Right ventricle myocardium superior (tissue), 1 donor: ENCODE measurements at places on chromosomes 4 and X. TPM values are rescaled to one million over a fixed set of nuclear protein-coding genes. Genes with fewer than 3 reads are reported as not detected.

DNA sequence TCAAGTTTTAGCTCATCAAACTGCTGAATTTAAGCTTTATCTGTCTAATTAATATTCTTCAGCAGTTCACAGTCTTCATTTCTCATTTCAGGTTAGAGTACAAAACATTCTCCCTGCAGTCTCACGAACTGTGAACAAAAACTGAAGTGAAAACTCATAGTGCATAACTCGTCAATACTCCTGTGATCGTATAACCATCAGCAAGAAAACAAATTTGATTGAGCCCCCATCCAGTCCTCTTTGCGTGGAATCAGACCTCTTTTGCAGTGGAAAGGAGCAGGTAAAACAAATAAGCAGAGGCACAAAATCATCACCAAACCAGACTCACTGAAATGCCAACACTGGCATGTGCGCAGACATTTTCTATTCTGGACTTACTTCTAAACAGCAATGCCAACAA, 12.7 kb downstream of the ADAM29 start:
- DNase-seq, result no peak

DNA sequence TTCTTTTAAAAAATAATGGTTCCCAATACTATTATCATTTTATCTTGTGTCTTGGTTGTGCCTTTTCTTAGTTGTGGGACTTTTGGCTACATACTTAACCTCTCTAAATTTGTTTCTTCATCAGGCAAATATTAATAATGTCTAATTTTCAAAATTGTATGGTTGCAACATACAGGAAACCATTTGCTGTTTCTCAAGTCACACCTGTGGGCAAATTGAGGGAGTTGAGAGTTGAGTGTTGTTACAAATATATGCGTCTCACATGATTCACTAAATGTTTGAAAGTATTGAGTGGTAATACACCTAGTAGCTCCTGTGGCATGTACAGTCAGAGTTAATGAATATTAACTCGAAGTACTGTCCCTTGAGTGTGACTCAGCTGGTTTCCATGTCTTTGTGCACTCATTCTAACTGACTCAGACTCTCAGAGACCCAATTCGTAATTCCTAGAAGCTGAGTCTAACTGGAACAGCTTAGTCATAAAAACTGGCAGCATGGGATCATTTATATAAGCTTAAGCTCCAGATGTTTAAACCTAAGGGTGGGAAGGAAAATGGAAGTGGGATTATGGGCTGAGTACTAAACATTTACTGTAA, 802.4 kb downstream of the TRIML1 start:
- no peak for DNase-seq

- DNase-seq, result no peak
Measured at GRCh38 chrX:102833136-102833535, 103.9 kb upstream of the RAB40AL start.

- DNase-seq, result no peak
Measured at GRCh38 chr4:29538889-29539646, 1181.1 kb upstream of the PCDH7 start.

DNA sequence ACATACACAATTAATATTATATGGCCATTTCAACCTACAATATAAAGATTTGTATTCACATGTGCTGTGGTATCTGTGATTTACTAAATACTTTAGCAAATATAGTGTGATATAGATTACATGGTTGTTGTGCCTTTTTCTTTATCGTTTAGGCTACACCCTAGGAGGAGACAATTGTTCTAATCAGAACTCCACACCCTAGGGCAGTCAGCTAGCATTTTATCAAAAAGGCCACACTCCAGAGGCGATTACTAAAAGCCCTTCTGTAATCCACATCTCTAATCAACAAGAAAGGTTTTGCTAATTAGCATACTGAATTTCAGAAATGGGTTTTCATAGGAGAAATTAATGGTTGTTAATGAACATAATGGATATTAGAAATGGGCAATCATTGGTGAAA, 319.5 kb upstream of the NOCT start:
- no peak for DNase-seq

DNA sequence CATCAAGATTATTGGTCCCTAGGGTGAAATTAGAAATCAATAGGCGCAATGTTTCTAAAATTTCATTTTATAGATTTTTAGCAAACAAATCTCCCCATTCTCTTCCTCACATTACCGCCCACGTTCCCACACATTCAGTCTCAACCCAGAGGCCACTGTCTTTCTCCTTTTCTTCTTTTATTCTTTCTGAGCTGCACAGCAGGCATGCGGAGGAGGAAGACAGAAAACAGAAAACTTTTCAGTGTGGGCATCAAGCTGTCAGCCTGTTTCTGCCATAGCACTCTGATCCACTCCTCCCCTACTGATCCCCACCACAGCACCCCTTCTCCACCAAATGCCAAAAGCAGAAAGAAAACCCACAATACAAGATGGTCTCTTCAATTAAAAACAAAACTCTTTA, 94.8 kb upstream of the ADAMTS3 start:
- no peak for DNase-seq

GRCh38 chr4:53557669-53558064, 33.6 kb downstream of the LNX1 start:
- DNase-seq, result no peak

- DNase-seq, result no peak
Measured at GRCh38 chr4:25859429-25860148, 3.2 kb downstream of the SEL1L3 start.

- no peak for DNase-seq
Measured at GRCh38 chrX:129472116-129472515, 51.2 kb downstream of the SMARCA1 start.

DNA sequence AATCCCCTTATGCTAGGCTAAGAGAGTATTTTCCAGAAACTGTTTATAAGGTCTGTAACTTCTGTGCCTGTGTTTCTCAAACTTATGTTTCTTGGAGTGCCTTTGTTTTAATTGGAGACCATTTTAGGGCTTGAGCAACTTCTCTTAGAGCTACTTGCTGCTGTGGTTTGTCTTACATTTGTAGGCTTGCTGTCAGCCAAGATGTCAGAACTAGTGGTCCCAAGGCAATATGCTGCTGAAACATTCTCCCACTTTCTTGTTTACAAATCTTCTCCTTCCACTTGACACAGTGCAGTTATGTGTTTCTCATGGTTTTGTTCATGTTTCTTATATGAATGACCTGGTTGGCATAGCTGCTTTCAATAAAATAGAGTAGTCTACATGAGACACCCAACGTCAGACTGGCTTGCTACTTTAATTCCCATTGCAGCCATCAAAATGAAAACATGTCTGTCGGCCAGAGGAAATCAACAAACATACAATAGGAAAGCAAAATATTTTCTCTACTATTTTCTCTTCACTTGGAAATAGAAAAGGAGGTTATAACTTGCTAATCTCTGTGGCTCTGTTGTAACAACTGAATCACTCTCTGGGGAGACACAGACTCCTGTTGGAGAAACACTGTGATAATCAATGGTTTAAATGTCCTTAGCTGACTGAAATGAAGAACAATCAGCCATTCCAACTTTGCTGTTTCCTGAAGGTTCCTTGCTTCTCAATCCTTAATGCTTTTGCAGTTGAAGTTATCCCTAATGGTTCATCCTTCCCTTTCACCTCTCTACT, 426.4 kb downstream of the PDGFC start:
- DNase-seq, result no peak

GRCh38 chr4:38948551-38948950, 80.9 kb downstream of the FAM114A1 start:
- no peak for DNase-seq

GRCh38 chr4:27534488-27534887, 673.8 kb downstream of the STIM2 start:
- no peak for DNase-seq

- DNase-seq, result no peak
Measured at GRCh38 chr4:83996254-83996653, 460.3 kb downstream of the GPAT3 start.

GRCh38 chrX:259692-260355, 21.4 kb upstream of the PLCXD1 start:
- no peak for DNase-seq

GRCh38 chrX:8987672-8988250, 46.2 kb downstream of the FAM9B start:
- no peak for DNase-seq

DNA sequence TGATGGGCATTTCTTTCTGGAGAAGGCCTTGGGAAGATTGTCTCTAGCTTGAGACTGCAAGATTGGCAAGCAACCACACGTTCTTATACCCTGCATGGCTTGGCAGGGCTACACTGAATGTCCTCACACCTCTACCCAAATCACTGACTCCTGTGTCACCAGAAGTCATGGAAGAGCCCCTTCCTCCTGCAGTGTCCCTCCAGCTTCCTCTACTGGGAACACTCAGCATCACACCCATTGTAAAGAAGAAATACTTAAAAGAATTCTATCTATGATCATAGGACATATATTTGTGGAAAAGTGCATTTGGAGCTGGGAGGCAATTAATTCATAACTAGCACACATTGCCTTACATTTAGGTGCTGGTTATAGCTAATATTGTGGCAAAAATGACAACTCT, 113.1 kb downstream of the CCSER1 start:
- DNase-seq, result no peak

GRCh38 chr4:83388313-83388676, 53.6 kb upstream of the HPSE start:
- no peak for DNase-seq

DNA sequence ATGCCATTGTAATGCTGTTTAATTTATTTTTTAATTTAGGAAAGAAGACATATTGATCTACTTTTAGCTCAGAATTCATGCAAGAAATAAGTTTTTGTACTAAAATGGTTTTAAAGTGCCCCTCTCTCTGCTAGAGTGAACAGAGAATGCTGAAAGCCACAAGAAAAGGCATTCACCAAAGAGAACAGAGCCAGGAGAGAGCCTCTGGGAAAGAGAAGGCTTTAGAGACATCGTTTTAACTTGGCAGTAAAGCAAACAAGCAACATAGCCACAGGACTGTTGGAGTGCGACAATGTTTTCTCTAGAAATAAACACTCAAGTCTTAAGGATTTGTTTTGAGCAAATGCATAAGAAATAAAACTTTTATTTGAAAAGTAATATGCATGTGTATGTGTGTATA, 484.1 kb upstream of the CPEB2 start:
- DNase-seq, result no peak

DNA sequence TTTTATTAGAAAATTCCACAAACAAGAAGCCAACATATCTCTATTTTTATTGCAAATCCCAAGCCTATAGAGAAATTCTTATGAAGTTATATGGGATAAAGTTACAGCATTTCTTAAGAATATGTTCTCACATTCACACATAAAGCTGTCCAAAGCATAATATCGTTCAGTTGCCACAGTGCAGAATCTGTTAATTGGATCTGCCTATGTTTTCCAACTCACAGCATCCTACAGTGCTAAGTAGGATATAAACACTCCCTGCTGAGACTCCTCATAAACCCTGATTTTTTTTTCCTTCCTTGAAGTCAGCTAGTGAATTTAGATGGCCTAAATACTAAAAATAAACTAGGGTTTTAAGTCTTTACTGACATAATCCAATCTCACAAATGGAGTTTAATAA, 307.9 kb downstream of the PDGFC start:
- no peak for DNase-seq

- no peak for DNase-seq
Measured at GRCh38 chrX:107227780-107228485, 21.5 kb downstream of the DNAAF6 start.

The ALB gene
- 4.5 TPM for total RNA-seq

The LRCH2 gene
- total RNA-seq, result 1.0 TPM

The CXCL8 gene
- total RNA-seq, result not detected

The PROM1 gene
- total RNA-seq, result 2.1 TPM

The ZRSR2 gene
- total RNA-seq, result 6.8 TPM

The ADAM29 gene
- total RNA-seq, result not detected

The GLOD5 gene
- total RNA-seq, result not detected
